ENCODE measurements at places on chromosomes 3 and 15. TPM values are rescaled to one million over a fixed set of nuclear protein-coding genes. Genes with fewer than 3 reads are reported as not detected.
A peak's percentile ranks its signal among the peaks of the same experiment; 100 is the strongest.

- peaks cover 7% of the 10 kb centered on the region for H3K27me3 ChIP-seq
- H3K27ac ChIP-seq, result peak overlapping the region; percentile 60
- DNase-seq, result no peak
- H3K4me3 ChIP-seq, result peak overlapping the region; percentile 78
- H3K36me3 ChIP-seq, result peaks cover 35% of the 10 kb centered on the region
Measured at GRCh38 chr3:128496602-128497304, 3.8 kb upstream of the GATA2 start.

- no peak for DNase-seq
- no peak overlapping the region for H3K27ac ChIP-seq
- no peak overlapping the region for H3K4me3 ChIP-seq
- H3K4me1 ChIP-seq, result no peaks in the 10 kb centered on the region
- H3K36me3 ChIP-seq, result no peaks in the 10 kb centered on the region
Measured at GRCh38 chr15:53576841-53577240, 182.6 kb downstream of the WDR72 start.

GRCh38 chr15:29418178-29418577 lies 148.6 kb upstream of the NSMCE3 start:
- H3K4me1 ChIP-seq, result peaks cover 12% of the 10 kb centered on the region
- no peak overlapping the region for H3K27ac ChIP-seq
- peaks cover 2% of the 10 kb centered on the region for H3K27me3 ChIP-seq
- H3K4me3 ChIP-seq, result no peak overlapping the region
- DNase-seq, result no peak
- no peaks in the 10 kb centered on the region for H3K36me3 ChIP-seq

The CIAO2A gene
- 61.1 TPM for total RNA-seq

The RBM5 gene
- total RNA-seq, result 71.6 TPM

The ST3GAL6 gene
- not detected for total RNA-seq

The MGLL gene
- total RNA-seq, result 144 TPM

All from HFFc6 (cell line).